ENCODE measurements at places on chromosomes 1 and 21. TPM values are rescaled to one million over a fixed set of nuclear protein-coding genes. Genes with fewer than 3 reads are reported as not detected.
A peak's percentile ranks its signal among the peaks of the same experiment; 100 is the strongest.

Gene DPYD
- total RNA-seq = 4.9 TPM

Gene PPCS
- total RNA-seq = 93.0 TPM

Gene EDEM3
- total RNA-seq = 55.7 TPM

Gene WNT9A
- total RNA-seq = 2.6 TPM

Gene MTHFR
- total RNA-seq = 23.8 TPM

Gene S100A1
- total RNA-seq = 1.5 TPM

Gene AMY2A
- total RNA-seq = not detected

Gene OLFML3
- 17.4 TPM for total RNA-seq

Gene ANXA9
- total RNA-seq = 0.40 TPM

- DNase-seq = peak; percentile 93
Measured at GRCh38 chr1:151510957-151511635, at the start of gene CGN. Gene CGN, plus strand, starts transcription at chr1:151511387. Its CDS starts 7,133 bp downstream, at chr1:151518520.

- no peak for DNase-seq
Measured at GRCh38 chr1:12296623-12297022, 66.8 kb downstream of the VPS13D start.

DNA sequence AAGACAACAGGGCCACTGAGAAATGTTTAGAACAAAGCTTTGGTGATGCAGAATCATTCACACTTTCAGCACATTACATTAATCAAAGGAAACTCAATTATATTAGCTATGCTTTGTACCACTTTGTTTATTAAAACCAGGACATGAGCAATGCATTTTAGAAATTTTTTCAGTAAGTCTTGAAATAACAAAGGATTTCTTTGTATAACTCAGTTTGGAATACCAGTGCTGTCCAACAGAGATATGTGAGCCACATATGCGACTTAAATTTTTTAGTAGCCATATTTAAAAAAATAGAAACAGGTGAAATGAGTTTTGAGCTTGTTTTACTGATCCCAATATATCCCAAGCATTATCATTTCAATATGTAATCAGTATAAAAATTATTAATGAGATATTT is 18.8 kb upstream of the F3 start:
- DNase-seq = no peak

- DNase-seq = no peak
Measured at GRCh38 chr1:203289982-203290260, 15.4 kb upstream of the BTG2 start.

GRCh38 chr1:46487818-46488218 is 1.8 kb upstream of the DMBX1 start:
- no peak for DNase-seq

DNA sequence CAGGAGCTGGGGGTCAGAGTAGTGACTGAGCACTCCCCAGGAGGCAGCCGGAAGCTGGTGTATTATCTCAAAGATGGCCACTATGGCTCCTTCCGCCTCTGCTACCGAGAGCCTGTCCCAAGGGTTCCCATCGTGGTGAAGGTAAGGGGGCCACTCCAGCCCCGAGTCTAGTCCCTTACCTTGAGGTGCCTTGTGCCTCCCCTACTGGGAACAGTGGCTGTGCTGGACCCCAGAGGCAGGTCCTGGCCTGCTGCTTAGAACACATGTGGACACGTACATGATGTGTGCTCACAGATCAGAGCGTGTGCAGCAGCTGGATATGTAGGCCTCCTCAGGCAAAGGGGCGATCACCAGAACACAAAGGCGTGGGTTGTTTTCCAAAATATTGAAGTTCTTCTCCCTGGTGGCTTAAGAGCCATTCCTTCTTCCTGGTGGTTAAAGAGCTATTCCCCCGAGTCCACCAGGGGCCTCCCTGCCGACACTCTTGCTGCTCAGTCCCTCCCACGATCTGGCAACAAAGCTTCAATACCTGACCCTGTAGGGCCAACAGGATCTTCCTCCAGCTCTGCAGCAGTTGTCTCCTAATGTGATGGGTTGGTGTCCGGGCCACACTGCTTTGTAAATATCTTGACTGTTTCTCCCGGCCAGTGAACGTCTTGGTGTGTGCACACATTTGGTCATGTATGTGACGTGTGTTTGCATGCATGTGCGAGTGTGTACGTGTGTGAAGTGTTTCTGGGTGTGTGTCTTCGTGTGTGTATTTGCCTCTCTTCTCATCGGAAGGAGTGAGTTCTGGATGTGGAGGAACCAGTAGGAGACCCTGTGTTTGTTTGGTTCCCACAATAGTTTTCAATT is 68.4 kb upstream of the TINAGL1 start:
- DNase-seq = no peak

DNA sequence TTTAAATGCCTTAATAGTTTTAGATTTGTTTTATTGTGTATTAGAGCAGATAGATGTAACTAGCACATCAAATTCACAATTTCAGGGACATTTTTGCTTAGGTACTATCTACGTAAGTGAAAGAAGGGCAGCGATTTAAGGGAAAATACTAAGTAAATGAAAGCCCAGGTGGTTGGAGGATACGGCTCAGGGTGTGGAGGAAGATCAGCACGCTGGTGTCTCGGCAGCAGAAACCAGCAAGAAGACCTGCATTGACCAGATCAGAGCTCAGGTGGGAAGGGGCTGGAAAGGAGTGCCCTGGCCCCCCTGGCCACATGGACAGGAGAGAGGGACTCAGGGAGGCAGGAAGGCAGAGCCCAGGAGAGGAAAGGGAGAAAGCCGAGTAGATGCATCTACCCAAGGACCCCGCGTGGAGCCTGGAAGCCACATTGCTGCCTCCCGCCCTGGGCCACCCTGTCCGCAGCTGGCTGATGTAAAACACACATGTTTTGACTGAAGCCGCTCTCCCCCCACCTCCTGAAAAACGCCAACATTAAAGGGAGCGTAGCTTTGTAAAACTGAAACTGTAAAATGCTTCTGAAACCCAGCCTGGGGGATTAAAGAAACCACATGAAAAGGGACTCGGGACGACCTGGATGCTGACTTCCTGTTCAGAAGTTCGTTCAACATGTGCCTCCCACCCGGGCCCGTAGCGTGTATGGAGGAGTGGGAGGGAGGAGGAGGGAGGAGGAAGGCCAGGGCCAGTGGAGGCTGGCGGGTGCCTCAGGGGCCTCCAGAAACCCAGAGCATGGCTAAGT is 72.6 kb upstream of the TARDBP start:
- DNase-seq = no peak

DNA sequence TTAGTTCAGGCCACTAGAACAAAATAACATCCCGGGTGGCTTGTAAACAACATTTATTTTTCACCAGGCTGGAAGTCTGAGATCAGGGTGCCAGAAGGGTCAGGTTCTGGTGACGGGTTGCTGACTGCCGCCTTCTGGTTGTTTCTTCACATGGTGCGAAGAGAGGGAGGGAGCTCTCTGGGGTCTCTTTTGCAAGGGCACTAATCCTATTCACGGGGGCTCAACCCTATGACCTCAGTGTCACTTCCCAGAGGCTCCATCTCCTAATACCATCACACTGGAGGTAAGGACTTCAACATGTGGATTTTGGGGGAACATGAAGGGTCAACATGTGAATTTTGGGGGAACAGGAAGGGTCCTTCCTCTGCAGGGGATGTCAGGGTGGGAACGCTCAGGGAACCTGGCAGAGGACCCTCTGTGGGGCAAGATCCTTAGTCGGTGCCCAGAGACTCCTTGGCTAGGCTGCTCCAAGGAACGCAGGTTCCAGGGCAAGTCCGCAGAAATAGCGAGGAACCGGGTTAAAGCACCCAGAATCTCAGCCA is 8.7 kb upstream of the C2CD2 start:
- DNase-seq = no peak

DNA sequence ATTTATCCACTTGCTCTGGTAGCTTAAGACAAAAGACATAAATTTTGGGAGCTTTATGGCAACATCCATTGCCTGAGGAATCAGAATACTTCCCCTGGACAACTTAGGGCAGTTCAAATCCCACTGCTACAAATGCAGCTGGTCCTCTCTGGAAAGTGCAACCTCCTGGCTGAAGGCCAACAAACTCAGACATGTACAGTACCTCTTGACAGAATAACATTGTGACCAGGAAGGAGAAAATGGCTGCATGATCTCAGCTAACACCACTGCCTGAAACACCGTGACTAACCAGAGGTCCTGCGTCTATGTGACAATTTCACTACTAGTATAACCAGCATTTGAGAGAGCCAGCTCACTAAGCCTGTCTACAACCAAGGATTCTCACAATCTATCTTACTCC is 218.9 kb downstream of the CRB1 start:
- DNase-seq = no peak

DNA sequence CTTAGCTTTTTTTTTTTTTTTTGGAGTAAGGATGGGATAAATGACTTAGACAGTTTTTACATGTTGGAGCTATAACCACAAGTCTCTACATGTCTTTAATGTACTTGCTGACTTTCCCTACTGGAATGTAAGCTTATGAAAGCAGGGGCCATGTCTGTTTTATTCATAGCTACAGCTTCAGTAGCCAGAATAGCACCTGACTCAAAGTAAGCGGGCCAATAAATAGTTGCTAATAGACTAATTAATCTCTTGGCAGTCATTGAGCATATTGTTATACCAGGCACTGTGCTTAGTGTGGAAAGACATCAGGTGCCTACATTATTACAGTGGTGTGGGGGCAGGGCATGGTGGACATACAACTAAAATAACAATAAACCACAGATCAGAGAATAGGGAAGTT is 84.4 kb upstream of the HOOK1 start:
- no peak for DNase-seq

GRCh38 chr1:214550857-214551435 is 456 bp downstream of the PTPN14 start:
- DNase-seq = peak; percentile 47

DNA sequence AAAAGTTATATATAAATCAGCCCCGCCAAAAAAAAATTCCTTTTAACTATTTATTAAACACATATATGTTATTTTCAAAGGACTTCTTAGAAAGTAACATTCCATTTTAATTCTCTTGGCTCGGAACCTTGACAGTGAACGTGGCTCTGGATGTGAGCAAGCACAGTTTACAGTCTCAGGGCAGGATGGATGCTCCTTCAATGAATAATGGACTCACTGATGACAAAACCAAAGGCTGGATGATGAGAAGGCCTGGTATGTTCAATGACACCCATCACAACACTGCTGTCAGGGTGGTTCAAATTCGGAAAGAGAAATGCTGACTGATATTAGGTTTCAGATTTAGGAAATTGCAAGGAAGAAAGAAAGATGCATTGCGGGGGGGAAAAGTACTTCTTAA is 148.8 kb downstream of the SIPA1L2 start:
- DNase-seq = no peak

DNA sequence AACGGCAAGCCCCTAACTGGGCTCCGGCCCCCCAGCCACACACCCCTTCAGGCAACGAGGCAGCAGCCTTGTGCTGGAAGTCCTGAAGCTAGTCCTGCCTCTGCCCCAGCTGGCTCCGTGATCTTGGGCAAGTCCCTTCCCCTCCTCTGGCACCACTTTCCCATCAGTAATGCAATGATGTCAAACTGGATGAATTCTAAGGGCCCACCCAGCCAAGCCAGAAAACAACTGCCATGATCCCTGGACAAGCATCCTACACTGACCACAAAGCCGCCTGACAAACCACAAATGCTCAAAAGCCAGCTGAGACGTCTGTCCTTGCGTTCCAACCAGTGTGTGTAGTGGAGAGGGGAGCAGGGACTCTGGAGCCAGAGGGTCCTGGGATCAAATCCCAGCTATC is 26.8 kb downstream of the IFFO2 start:
- DNase-seq = no peak

GRCh38 chr1:8913457-8913856 is 32.2 kb upstream of the CA6 start:
- no peak for DNase-seq

- no peak for DNase-seq
Measured at GRCh38 chr21:35377505-35378090, 328.5 kb upstream of the RUNX1 start.

- no peak for DNase-seq
Measured at GRCh38 chr1:89735479-89735878, 85.4 kb upstream of the LRRC8D start.

Measured in colonic mucosa (tissue), 4 donors.